ENCODE measurements at places on chromosomes 7 and 10. TPM values are rescaled to one million over a fixed set of nuclear protein-coding genes. Genes with fewer than 3 reads are reported as not detected.

Gene KLHL7
- 34.9 TPM for total RNA-seq

Gene FAS
- total RNA-seq: 4.8 TPM

Gene OR2A7
- 0.69 TPM for total RNA-seq

Gene ITPRID1
- total RNA-seq: not detected

- DNase-seq: peak; percentile 86
- H3K36me3 ChIP-seq: no peaks in the 10 kb centered on the region
- peak overlapping the region; percentile 4 for H3K4me3 ChIP-seq
- H3K27me3 ChIP-seq: no peaks in the 10 kb centered on the region
- peak overlapping the region; percentile 100 for H3K27ac ChIP-seq
- H3K4me1 ChIP-seq: peaks cover 61% of the 10 kb centered on the region
These were observed 48.8 kb upstream of the SLC35B4 start for GRCh38 chr7:134365341-134366054.

Measured in PC-3 (cell line).